Suppressor macrophage treated with lipopolysaccharide for 1 hour (primary cell): ENCODE measurements at places on chromosomes 2 and 18.
A peak's percentile ranks its signal among the peaks of the same experiment; 100 is the strongest.

DNA sequence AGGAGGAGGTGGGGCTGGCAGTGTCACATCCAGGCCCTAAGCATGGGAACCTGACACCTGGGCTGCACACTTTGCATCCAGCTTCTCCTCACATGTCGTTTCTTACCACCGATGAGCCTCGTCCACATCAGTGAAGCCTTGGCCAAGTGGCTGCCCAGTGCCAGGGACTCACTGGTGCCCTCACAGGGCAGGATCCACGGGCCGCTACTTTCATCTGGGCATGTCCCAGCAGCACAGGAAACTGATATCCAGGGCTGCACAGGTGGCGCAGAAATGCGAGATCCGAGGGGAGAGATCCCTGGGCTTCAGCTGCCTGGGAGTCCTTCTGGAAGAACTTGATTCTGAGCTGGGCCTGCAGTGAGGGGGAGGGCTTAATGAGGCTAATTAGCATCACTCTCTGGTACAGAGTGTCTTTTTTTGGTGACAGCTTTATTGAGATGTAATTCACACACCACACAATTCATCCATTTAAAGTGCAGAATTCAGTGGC lies 291.6 kb upstream of the HDAC4 start:
- no peak for DNase-seq

GRCh38 chr18:75323821-75324585 lies 103.5 kb downstream of the SMIM21 start:
- DNase-seq = no peak

DNA sequence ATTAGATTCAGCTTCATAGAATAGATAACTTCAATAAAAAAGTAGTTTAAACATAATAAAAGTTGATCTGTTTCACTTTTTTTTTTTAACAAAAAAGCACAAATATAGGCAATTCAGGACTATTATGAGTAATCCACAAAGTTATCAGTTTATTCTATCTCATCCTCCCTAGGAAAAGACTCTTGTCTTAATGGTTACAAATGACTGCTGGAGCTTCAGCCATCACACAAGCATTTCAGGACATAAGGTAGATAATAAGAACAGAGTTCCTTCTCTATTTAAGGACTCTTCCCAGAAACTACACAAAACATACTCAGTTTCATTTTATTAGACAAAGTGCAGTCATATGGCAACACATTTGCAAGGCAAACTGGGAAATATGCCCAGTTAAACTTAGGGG lies 357.6 kb upstream of the SETBP1 start:
- no peak for DNase-seq

GRCh38 chr18:23194997-23195957 lies 60.0 kb downstream of the CABLES1 start:
- DNase-seq = no peak

- peak; percentile 59 for DNase-seq
These were observed 12.2 kb downstream of the WNT10A start for GRCh38 chr2:218892693-218893348.

- DNase-seq = no peak
These were observed 503.5 kb upstream of the SOX11 start for GRCh38 chr2:5188636-5189035.

- DNase-seq = no peak
These were observed 32.3 kb downstream of the NCK2 start for GRCh38 chr2:105777031-105777482.

DNA sequence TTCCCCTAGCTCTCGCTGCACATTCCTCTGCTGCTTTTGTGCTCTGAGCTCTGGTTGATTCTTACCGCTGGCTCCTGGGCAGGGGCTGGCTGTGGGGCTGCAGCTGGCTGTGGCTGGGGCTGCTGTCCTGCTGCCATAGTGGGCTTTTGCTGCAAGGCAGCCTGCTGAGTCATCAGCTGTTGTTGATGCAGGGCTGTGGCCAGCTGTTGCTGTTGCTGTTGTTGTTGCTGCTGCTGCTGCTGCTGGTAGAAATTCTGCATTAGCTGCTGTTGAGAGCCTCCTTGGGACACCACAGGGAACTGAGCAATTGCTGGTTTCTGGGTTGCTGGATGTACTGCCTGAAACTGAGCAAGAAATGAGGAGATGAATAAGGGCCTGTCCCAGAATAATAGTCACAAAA lies 77.2 kb upstream of the NFU1 start:
- no peak for DNase-seq

GRCh38 chr18:75211953-75212750 lies 1.6 kb downstream of the TSHZ1 start:
- DNase-seq = peak; percentile 59

DNA sequence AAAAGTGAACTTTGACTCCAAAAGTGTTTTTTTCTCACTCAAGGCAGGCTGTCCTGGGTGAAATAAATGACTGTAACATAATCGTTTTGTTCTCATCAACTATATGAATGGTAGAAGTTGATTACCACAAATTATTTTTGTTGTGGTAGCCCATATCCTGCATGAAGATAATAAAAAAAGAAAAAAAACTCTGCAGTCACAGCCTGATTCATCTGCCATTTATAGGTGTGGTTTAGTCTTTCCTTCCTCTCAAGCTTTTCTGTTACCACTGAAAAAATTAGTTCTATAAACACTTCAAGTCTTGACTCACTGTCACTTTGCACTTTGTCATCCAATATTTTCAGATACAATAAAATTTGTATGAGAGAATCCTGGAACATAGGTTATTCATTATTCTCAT lies 522.0 kb downstream of the PLCL1 start:
- DNase-seq = no peak

GRCh38 chr18:74411475-74411874 lies 45.6 kb downstream of the DIPK1C start:
- DNase-seq = no peak

GRCh38 chr2:42922293-42922692 lies 129.9 kb upstream of the HAAO start:
- no peak for DNase-seq

DNA sequence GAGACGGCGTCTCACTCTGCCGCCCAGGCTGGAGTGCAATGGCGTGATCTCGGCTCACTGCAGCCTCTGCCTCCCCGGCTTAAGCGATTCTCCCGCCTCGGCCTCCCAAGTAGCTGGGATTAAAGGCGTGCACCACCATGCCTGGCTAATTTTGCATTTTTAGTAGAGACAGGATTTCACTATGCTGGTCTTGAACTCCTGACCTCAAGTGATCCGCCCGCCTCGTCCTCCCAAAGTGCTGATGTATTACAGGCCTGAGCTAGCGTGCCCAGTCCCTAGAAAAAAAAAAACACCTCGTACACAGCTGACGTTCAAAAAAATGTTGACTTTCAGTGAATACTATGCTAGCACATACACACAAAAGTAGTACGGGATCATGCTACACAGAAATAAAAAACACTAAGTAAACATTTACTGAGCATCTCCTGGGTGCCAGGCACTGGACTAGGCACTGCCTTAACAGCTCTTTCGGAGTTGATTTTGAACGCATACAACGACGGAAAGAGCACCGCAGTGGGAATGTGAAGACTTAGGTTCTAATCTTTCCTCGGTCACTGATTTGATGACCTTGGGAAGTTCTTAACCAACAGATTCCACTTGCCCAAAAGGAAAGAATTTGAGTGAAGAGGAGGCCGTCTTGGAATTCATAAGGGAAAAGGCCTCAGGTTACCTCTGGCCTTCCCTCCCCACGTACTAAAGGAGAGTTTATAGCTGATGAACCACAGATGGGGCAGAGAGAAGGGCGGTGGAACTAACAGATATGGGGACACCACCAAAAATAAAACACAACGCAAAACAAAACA lies 1.1 kb downstream of the DNAJC27 start:
- DNase-seq = peak; percentile 10

DNA sequence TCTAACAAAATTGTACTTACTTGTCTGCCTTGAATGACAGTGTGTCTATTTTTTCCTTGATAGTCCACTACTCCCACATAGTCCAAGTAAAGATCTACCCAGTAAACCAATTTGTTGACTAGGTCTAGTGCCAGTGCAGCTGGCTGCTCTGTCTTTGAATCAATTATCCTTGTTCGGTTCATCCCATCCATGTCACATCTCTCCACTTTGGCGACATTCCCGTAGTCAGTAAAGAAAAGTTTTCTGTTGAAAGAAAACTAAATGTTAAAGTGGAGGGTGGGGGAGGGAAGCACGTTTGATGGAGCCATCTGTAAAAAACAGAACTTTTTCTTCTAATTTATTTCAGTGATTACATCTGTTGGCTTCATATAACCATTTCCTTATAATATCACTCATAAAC lies 1068.8 kb downstream of the LRP1B start:
- no peak for DNase-seq

GRCh38 chr2:211631503-211631902 lies 907.1 kb downstream of the ERBB4 start:
- no peak for DNase-seq

GRCh38 chr2:24082787-24083566 lies 1.7 kb downstream of the TP53I3 start:
- DNase-seq = no peak

DNA sequence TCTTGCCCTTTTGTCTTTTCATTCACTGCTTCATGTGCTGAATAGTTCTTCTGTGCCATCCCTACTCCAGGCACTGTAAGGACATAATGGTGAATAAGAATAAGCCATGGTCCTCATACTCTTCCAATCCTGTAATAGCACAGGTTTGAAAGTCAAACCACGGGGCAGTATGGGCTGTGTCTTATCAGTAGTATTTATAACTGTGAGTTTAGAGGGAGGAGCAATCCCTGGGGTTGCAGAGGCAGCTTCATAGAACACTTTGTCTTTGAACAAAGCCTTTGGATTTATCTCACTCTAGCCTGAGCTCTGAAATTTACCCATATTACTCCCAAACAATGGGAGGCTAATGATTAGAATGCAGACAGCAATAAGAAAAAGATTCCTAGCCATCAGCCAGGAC lies 30.2 kb upstream of the ALK start:
- DNase-seq = no peak

GRCh38 chr2:179861027-179861415 lies 391 bp downstream of the ZNF385B start:
- DNase-seq = no peak

GRCh38 chr2:165357758-165358157 lies 111.7 kb upstream of the CSRNP3 start:
- no peak for DNase-seq

- no peak for DNase-seq
These were observed 2.7 kb downstream of the MAP4K3 start for GRCh38 chr2:39434233-39434897.

- DNase-seq = no peak
These were observed 116.0 kb downstream of the MAP3K20 start for GRCh38 chr2:173191601-173192000.

DNA sequence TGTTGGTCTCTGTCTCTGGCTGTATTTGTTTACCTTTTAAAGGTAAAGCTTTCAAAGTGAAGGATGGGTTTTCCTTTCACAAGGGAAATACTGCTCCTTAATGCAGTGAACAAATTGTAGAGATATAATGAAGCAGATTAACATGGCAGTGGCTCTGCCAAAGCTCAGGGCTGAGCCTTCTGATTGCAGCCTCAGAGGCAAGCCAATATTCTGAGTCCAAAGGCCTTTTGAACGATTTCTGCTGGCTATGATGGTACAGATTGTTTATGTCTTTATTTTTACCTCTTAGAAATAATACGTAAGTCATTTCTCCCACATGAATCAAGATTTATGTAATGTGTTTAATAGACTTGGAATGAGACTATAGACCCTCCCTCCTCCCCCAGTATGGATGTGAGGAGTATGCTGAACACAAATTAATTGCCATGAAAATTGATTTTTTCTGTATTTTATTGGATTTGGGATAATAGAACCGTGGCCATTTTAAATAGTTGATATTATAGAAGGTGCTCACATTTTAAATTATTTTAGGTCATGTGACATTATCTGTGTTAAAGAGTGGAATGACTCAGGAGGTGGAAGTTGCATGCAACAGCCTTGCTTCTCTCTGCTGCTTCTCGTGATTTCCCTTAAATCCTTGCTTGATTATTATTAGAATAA lies 772 bp downstream of the SCN2A start:
- no peak for DNase-seq

DNA sequence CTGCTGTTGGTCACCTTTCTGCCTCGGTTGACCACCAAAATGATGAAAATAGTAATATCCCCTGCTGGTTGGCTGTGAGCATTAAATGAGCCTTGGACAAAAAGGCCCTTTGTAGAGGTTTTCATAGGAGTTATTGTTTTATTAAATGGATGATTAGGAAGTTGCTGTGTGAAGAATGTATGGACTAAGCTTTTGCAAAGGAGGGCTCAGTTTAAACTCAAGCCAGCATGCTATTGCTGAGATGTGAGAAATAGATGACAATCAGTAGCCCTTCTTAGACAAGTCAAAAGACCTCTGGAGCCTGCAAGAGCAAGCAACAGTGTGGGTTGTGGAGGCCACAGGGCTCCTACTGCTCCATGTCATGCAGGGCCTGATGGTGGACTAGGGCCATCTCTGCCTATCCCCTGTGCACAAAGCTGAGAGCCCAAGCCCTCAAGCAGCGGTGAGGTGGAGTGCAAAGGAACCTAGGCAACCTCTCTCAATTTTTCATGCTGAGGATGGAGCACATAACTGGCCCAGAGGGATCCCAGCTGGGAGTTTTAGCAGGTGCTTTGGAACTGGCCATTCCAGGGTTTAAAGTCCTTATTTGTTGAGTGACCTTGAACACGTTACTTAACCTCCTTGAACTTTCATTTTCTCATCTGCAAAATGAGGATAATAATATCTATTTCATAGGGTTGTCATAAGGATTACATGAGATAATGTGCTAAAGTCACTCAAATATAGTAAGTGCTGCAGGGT lies 37.1 kb downstream of the FOSL2 start:
- DNase-seq = no peak

- no peak for DNase-seq
These were observed 89.0 kb downstream of the GALNT14 start for GRCh38 chr2:31049264-31049663.

DNA sequence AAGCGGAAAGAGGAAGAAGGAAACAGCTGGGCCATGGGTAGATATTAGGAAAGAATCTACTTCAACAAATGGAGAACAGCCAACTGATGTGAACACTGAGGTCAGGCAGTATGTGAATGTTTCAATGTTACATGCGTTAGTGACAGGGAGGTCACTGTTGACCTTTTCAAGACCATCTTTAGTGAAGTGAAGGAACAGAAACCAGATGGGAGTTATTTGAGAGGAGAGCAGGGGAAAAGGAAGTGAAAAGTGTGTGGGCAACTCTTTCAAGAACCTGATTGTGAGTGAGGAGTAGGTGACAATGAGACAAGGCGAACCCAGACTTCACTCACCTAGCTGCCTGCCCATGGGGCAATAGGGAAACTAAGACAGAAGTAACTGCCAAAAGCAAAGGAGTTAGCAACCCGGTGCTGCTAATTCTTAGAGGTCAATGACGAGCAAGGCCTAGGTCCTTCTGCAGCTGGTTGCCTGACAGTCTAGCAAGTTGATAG lies 67.0 kb downstream of the SP3 start:
- DNase-seq = peak; percentile 23

DNA sequence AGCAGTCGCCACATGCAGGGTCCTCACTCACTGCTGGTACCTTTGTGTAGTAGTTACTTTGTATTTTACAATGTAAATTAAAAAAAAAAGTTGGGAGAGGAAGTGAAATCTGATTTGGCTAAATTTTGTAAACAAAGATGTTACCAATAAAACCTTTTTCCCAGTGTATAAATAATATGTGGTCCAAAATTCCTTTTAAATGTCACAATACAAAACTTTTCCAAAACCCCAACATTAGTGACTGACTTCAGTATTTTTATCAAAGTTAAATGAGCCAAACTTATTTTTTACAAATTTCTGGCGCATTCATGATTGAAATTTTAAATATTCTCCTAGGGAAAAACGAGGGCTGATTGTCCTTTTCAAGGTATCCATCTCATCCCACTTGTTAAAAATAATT lies 239.9 kb downstream of the AGAP1 start:
- DNase-seq = no peak

- DNase-seq = no peak
These were observed 173.9 kb downstream of the HDAC4 start for GRCh38 chr2:239226677-239227581.
